ENCODE measurements at places on chromosomes 11 and 22.

DNA sequence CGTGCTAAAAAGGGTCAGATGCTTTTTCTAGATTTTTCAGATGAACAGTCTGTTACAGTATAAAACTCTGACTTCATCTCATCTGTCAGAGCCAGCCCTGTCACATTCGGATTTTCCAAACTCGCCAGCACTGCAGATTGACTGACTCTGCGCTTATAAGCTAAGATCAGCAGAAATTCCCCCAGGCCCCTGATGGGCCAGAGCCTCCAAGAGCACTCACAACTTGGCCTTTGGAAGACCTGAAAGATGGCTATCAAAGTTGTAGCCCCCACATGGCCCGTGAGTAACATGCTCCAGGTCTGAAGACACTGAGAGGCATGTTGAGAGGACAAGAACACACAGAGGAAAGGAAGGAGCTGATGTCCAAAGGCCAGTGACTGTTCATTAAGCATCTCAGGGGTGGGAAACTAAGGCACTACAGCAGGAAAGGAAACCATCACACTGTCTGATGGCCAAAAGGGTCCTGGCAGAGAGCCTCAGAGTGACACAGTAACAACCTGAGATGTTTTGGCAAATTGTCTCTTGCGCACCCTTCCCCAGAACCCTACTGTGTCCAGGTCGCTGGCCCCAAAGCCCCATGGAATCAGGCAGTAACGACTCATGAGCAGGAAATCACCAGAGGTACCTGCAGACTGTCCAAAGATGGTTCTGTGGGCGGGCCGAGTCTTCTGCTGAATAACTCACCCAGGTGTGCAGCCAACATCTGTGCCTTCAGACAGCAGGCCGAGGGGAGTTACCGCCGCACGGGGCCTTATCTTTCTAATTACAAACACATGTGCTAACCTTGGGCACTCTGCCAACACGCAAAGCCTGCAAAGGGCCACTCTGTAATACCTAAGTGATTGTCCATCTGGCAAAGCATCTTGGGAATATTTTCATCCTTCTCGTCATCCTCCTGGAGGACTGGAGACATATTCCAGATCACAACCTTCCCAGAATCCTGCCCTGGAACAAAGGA, 23.6 kb downstream of the HIRA start:
- no peak for DNase-seq

DNA sequence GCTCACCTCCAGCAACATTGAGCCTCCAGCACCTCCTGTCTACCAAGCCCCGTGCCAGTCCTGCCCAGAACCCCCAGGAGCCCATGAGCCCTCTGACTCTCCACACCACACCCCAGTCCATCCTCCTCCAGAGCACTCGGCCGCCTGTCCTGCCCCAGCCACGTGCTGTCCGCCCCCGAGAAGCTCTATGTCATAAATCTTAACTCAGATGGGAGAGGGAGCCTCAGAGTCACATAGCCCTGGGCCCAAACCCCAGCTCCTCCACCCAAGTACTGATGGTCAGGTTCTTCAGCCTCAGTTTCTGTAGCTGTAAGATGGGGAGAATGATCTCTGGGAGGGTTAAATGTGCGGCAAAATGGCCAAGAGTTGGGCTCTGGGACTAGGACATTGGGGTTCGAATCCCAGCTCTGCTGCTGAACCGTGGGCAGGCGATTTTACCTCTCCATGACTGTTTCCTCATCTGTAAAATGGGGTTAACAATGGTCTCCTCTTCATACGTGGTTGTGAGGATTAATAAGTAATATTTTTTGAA, 27.8 kb downstream of the CYTH4 start:
- no peak for DNase-seq

GRCh38 chr11:35147235-35147634, 8.3 kb downstream of the CD44 start:
- no peak for DNase-seq

- no peak for DNase-seq
Measured at GRCh38 chr22:33555814-33556522, 364.3 kb downstream of the LARGE1 start.

GRCh38 chr22:40979198-40979597, 28.0 kb downstream of the RBX1 start:
- DNase-seq: no peak

GRCh38 chr22:46917771-46918101, 155.3 kb downstream of the TBC1D22A start:
- no peak for DNase-seq

DNA sequence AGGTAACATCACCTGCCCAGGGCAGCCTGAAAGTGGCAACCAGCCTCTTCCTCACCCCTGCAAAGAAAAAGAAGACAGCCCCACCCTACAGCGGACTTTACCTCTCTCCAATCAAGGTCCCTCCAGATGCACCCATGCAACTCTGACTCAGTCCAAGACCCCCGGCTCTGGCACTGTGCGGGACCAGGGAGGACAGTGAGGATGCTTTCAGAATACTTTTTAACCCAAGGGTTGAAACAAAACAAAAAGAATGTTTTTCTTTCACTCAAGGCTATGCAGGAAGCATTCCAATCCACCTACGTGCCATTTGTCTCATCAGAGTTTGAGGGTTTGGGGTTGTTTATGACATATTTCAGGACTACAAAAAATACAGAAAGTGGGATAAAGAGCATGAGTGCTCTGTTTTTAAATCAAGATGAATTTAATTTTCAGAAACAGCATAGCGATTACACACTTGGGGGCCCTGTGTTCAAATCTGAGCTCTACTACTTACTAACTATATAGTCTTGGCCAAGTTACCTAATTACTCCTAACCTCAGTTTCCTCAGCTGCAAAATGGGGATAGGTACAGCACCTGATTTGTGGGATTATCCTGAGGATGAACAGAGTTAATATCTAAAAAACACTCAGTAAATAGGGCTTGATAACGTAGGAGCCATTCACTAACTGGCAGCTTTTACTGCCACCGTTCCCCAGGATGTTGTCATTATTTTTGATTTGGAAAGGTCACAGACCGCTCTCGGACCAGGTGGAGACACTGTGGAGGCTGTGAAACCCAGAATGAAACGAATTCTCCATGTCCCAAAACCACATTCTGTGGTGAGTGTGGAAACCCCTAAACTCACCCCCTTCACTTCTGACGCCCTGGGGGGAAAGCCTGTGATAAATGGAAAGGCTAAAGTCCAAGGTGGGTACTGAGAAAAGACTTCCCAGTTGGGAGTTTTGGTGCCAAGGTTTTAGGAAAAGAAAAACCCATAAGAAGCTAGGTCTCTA, 5.6 kb downstream of the PLAAT3 start:
- no peak for DNase-seq

- DNase-seq: no peak
Measured at GRCh38 chr22:48755059-48755949, 1072.4 kb downstream of the BRD1 start.

DNA sequence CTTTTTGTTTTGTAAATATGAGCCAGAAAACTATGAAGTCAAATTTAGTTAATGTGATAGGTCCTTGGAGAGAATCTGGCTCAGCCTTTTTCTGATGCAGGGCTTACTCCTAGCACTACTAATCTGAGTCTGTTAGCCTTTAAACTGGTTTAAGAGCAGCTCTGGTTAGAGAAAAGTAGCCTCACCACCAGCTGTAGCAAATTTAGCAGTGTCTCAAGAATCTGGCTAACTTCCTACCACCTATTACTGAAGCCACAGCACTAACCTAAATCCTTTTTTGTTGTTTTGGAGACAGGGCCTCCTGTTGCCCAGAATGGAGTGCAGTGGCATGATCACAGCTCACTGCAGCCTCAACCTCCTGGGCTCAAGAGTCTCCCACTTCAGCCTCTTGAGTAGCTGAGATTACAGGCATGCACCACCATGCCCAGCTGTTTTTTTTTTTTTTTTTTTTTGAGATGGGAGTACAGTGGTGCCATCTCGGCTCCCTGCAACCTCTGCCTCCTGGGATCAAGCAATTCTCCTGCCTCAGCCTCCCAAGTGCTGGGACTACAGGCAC, 13.9 kb downstream of the RBM4B start:
- no peak for DNase-seq

GRCh38 chr11:60955571-60955970, 3.6 kb upstream of the SLC15A3 start:
- DNase-seq: no peak

DNA sequence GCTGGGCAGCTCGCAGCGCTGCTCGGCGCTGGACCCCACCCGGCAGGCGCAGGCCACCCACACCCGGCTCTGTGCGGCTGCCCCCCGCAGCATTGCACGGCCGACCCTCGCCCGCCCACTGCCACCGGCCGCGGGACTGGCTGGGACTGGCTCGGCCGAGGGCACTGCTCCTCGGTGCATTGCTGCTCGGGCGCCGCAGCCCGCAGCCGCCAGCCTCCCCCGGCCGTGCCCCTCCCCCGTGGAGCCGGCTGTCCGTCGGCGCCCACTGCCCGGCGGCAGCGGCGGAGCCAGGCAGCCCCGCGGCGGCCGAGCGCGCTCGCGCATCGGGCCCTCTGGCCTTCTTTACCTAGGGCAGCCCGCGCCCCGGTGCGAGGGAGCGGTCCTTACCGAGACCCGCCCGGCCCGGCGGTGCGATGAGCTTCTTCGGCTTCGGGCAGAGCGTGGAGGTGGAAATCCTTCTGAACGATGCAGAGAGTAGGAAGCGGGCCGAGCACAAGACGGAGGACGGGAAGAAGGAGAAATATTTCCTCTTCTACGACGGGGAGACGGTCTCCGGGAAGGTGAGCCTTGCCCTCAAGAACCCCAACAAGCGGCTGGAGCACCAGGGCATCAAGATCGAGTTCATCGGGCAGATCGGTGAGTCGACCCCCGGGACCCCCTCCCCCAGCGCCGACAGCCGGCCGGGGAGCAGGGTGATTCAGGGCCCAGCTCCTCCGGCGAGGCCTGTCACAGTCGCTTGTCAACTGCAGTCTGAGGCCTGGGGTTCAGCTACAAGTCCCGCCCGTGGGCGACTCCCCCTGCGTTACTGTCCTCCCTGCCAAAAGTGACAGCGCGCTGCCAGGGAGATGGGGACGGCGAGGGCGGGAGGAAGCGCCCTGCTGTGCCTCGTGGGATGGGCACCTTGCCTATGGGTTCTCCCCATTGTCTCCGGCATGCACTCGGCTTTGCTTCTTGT, 516 bp downstream of the VPS26B start:
- no peak for DNase-seq

DNA sequence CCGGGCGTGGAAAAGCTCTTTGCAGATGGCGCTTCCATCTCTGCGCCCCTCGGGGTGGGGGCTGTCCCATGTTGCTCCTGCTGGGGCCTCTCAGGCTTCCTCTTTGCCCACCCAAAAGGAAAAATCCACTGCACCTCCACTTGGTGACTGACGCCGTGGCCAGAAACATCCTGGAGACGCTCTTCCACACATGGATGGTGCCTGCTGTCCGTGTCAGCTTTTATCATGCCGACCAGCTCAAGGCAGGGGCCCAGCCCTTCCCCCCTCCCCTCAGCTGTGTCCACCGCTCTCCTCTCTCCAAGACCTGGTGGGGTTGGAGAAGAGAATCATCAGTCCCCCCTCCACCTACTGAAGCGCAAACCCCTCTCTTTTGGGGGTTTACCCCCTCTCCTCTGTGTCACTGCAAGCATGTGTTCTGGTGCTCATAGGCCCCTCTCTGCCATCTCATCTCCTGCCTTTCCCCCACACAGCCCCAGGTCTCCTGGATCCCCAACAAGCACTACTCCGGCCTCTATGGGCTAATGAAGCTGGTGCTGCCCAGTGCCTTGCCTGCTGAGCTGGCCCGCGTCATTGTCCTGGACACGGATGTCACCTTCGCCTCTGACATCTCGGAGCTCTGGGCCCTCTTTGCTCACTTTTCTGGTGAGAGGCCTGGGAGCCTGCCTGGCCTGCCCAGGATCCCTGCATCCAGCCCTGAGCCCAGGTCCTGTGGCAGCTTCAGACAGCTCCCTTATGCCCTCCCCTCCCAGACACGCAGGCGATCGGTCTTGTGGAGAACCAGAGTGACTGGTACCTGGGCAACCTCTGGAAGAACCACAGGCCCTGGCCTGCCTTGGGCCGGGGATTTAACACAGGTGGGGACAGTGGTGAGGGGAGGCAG, 1.8 kb downstream of the LARGE2 start:
- DNase-seq: no peak

DNA sequence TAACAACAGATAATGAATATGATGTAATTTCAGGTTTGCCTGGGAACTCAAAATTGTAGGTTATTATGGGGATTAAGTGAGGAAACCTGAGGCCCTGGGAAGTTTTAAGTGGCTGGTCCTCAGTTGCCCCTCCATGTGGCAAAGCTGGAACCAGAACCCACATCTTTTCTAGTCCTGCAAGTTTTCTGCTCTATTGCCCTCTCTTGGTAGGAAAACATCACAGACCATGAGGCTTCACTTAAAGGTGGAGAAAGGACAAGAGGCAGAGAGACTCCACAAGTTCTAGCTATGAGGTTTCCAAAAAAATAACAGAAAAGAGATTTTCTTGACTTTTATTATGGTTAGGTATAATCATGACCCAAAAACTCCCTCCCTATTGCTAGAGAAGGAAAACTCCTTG, 115.5 kb upstream of the DDI1 start:
- DNase-seq: no peak

DNA sequence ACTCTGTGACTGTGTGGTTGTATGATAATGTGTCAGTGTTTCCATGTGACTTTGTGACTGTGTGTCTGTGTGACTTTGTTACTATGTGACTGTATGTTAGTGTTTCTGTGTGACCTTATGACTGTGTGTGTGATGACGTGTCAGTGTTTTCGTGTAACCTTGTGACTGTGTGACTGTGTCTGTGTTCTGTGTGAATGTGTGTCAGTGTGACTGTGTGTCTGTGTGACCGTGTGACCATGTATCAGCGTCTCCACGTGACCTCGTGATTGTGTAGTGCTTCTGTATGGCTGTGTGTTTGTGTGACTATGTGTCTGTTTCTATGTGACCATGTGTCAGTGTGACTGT, 9.5 kb upstream of the PKNOX2 start:
- no peak for DNase-seq

DNA sequence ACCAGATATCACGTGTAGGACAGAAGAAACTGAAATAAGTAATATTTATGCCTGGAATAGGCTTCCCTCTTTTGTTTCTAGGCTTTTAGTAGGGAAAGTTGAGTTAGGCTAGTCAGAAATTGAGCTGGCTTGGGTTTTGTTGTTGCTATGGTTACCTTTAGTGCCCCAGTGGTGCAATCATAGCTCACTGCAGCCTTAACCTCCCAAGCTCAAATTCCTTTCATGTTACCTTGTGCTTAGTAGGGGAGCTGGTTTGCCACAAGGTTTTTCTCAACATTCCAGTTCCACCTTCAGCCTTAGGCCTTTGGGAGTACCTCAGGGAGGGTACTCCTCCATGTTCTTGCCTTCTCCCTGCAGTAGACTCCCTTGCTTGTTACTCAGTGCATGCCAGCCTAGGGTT, 69.1 kb upstream of the SUSD2 start:
- no peak for DNase-seq

DNA sequence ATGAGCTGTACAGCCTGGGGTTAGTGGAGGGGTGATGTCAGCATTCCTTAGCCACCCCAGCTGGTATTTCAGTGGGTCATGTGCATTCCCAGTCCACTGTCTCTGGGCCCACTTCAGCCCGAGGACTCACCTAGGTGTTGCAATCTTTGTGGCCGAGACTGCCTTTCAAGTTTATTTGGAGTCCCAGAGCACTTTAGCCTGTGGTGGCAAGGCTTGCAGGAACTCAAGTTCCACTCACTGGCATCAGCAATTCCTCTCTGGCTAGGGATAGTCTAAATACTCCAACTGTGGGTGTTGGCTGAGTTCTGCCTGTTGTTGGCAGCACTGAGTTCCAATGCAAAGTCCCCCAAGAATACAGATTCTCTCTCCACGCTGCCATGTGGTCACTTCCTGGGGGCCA, 191.6 kb upstream of the PGR start:
- DNase-seq: no peak

- DNase-seq: no peak
Measured at GRCh38 chr11:119875841-119876600, 147.0 kb upstream of the NECTIN1 start.

- DNase-seq: no peak
Measured at GRCh38 chr11:1053121-1053901, 16.8 kb upstream of the MUC6 start.
